ENCODE measurements at places on chromosomes 3 and 15.

GRCh38 chr3:144523396-144523795 is 551.8 kb downstream of the DIPK2A start:
- DNase-seq, result no peak

DNA sequence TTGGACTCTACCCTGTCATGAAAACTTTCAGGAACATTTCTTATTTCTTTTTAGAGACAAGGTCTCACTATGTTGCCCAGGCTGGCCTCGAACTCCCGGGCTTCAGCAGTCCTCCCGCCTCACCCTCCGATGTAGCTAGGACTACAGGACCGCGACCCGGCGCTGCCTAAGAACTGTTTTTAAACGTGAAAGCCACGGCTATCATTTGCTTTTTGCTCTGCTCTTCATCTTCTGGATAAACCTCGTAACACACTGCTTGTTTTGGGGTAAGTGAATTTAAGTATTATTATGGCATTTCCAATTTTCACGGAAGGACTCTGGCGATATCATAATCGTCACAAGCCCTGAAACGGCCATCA is 14.3 kb upstream of the CCNL1 start:
- DNase-seq, result peak; percentile 52

- DNase-seq, result no peak
Measured at GRCh38 chr15:61889706-61890105, 170.5 kb downstream of the VPS13C start.

DNA sequence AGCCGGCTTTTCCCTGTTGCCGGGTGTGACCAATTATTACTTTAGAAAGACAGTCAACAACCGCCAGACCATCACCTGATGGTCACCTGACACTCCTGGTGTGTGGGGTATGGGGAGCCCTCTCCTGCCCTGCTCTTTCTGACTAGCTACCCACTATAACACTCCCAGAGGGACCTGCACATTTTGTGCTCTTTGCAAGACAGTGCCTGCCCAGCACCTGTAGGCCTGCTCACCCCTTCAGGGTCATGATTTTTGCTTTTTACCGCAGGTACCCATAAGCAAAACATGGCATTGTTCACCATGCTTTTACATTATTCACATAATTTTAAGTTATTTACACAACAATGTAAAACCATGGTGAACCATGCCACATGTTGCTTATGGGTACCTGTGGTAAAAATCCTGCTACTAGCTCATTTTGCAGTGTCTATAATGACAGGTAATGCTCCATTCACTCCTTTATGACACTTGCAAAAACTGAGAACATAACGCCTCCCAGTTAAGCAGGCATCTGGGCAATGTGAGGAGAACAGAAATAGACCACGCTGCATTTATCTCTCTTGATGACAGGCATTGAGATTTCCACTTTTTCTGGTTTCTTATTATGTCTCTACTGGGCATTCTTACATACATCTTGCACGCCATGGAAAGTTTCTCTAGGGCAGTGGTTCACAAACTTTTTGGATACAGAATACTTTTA is 9.9 kb downstream of the CCRL2 start:
- no peak for DNase-seq

DNA sequence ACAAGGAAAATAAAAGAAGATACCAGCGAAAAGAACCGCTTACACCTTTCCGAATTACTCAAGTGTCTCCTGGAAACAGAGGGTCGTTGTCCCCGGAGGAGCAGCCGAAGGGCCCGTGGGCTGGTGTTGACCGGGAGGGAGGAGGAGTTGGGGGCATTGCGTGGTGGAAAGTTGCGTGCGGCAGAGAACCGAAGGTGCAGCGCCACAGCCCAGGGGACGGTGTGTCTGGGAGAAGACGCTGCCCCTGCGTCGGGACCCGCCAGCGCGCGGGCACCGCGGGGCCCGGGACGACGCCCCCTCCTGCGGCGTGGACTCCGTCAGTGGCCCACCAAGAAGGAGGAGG is 325 bp downstream of the ALCAM start:
- DNase-seq, result peak; percentile 70

DNA sequence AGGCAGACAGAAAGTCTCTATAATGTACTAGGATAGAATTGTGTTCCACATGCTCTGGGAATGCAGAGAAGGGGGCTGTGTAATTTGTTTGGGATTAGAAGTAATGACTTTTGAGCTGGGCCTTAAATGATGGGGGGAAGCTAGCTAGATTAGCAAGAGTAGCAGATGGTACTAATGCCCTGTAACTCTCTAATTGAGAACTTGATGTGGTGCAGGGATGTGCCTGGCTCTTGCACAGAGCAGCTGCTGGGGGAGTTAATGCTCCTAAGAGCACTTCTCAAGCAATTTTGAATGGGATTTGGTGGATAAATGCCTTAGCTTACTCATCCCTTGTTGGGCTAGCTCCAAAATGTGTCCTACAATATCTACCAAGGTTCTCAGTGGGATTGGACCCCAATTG is 12.4 kb upstream of the SYN2 start:
- DNase-seq, result peak; percentile 98

DNA sequence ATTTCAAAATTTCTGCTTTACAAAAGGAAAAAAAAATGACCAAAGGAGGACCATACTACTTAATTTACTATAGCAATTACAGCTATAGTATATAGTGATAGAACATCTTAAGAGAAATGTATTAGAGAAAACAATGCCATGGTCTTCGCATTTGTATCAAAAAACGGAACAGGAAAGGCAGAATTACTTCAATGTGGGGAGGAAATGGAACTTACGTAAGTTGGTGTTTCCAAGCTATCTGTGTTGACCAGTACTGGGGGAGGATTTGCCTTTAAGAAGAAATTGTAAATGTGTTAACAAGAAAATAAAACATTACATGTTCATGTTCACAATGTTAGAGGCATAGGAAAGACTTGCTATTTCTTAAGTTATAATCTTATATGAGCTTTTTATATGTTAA is 119.9 kb upstream of the MELTF start:
- DNase-seq, result no peak

GRCh38 chr15:101174152-101174920 is 77.5 kb downstream of the CHSY1 start:
- no peak for DNase-seq

DNA sequence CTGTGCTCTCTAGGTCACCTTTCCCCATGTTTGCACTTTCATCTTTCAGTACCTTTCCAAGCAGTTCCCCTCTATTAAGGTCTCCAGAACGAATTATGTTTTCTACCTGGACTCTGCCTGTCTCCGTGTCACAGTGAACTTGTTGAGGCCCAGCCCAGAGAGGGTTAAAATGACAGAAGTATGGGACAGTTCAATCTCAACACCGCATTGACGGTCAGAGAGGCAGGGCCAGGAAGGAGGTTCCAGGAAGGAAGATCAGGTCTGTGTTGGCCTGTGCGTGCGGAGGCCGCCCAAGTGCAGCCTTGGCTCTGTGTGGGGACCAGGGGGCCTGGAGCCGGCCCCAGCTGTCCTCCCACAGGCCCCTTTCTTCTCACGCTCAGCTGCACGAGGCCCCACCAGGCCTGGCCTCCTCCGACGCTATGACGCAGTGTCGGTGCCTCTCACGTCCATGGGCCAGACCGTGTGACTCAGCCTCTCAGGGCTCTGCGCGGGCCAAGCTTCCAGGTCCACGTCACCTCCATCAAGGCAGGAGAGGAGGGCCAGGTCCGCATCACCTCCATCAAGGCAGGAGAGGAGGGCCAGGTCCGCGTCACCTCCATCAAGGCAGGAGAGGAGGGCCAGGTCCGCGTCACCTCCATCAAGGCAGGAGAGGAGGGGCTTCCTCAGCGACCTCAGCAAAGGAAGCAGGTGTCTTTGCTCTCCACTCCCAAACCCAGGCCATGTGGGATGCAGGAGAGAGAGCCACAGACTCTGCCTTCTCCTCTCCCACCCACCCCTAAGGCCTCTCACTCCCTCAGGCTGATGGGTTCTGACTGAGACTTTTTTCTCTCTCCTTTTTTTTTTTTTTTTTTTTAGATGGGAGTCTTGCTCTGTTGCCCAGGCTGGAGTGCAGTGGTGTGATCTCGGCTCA is 83.1 kb downstream of the CPN2 start:
- no peak for DNase-seq

DNA sequence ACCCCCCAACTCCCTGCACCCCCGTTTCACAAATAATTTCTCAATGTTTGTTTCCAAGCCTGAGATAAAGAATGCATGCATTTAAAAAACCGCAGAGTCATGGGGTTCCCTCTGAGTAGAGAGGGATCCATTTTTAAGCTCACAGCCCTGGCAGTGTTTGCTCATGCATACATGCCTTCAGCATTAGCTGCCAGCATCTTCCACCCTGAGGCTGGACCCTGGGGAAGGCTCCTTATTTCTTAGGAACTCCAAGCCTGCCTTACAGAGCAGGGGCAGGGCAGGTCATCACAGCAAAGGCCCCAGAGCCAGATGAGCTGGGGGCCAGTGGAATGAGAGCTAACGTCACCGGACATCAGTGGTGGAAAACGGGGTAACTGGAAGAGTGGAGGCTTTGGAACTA is 31.3 kb downstream of the TLE3 start:
- DNase-seq, result no peak

DNA sequence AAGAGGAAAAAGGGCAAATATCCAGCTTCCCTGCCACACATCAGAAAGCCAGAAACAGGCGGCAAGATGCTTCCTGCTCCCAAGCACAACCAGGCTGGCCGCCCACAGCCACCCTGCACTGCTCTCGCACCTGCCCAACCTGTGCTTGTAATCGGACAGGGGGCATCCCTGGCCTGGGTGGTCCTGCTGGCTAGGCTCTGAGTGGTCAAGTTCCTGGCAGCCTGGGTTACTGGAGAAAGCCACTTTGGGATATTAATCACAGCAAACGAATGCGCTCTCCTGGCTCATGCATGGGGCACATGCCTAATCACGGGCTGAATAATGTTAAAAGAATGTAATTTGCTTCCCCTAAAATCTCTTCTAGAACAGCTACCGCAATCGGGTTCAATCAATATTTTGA is 442.4 kb downstream of the MCTP2 start:
- DNase-seq, result no peak

DNA sequence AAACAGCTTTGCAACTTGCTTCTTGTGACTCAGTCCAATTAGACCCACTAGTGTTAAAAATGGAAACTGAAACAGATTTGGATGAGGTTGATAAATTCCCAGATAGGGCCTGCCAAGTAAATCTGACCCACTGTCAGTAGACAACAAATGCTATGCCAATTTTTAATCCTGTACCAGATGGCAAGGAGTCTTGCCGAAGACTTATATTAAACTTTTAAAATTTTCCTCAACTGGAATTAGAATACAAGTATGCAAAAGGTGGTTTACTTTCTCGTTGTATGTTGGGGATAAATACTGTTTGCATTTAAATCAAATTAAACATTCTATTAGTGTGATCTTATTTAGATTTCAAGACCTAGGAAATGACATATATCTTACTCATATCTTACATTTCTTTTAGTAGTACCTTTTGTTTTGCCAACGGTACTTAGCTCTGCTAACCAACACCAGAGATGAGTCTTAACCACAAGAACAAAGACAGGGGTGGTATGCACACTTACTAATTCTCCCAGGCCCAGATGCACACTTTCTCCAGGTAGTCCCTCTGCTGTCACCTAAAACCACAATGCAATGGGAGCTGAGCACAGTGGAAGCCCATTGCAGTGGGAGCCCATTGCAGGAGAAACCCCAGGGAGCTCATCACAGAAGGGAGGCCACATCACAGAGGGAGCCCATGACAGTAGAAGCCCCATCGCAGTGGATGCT is 77.8 kb downstream of the WWTR1 start:
- peak; percentile 6 for DNase-seq

- no peak for DNase-seq
Measured at GRCh38 chr3:168548719-168549118, 453.0 kb upstream of the GOLIM4 start.

GRCh38 chr15:101162701-101163483 is 89.0 kb downstream of the CHSY1 start:
- DNase-seq, result peak; percentile 91

DNA sequence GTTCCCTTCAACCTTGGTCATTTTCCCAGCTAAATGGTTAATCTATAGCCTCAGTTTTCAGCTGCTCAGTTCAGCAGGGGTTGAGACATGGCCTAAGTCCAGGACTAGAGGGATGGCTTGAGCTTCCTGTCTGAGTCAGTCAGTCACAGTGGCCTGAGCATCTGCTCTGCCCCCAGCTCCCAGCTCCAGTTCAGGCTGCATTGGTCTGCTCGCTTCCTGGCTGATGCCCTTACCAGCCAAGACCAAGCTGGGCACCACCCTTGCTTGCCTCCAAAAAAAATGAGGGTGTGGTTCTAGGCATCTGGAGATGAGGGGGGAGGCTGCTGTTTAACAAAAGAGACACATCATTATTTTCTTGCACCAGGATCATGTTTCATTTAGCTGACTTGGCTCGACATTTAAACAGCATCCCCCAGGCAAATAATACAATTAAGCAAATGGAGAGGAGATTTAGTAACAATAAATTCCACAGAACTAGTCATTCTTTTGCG is 70.7 kb downstream of the WNT5A start:
- no peak for DNase-seq

All from NCI-H524 (cell line).